ENCODE measurements at places on chromosomes 4 and X.
A peak's percentile ranks its signal among the peaks of the same experiment; 100 is the strongest.

DNA sequence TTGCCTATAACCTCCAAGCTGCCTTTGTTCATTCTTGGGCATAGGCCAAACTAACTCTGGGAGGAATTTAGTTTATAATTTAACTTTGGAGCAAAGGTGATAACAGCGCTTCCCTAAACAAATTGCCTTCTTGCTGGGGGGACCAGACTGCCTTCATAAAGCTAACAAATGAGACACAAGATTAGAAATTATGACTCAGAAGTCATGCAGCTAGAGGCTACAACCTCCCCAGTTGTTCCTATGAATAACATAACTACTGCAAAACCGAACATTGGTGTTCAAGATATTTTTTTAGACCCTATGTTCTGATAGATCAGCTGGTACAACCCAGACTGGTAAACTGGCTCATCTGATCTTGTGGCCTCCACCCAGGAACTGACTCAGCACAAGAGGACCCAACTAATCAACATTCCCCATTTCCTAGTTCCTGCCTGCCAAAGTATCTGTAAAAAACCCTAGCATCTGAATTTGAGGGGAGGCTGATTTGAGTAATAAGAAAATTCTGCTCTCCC lies 22.0 kb upstream of the TMPRSS11B start:
- no peak for DNase-seq

DNA sequence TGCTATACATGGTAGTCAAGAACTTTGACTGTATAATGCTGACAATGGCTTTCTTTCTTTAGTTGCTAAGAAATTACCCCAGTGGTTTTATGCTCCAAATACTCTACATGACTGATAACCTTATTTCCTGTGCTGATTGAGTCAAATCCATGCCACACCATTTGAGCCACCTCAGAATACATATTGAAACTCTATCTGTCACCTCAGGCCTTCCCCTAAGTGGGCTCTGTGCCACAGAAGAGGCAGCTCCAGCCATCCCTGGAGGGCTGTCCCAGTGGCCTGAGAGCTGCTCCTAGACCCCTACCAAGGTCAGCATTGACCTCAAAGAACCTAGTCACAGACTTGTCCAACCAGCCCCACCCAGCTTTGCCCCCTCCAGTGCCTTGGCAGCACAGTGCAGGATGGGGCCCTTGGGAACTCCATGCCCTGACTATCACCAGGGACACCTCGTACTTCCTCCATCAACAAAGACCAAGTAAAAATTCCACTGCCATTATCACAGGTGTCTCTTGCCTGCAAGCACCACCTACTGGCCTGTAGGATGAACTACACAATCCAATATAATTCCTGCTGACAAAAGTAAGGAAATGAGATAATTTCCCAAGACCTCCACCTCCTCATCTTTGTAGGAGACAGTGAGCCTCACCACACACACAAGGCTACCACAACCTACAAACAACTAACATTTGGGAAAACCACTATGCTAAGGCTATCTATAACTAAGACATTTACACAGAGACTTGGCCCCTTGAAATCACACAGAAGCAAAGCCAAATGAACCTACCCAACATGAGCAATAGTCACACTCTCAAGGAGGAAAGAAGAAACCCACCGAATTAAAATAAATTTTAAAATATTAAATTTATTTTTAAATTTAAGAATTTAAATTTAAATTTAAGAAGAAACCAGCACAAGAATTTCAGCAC lies 239.9 kb downstream of the NKX6-1 start:
- DNase-seq, result peak; percentile 31

- peak; percentile 21 for DNase-seq
These were observed 25.3 kb downstream of the FAM241A start for GRCh38 chr4:112170451-112170993.

DNA sequence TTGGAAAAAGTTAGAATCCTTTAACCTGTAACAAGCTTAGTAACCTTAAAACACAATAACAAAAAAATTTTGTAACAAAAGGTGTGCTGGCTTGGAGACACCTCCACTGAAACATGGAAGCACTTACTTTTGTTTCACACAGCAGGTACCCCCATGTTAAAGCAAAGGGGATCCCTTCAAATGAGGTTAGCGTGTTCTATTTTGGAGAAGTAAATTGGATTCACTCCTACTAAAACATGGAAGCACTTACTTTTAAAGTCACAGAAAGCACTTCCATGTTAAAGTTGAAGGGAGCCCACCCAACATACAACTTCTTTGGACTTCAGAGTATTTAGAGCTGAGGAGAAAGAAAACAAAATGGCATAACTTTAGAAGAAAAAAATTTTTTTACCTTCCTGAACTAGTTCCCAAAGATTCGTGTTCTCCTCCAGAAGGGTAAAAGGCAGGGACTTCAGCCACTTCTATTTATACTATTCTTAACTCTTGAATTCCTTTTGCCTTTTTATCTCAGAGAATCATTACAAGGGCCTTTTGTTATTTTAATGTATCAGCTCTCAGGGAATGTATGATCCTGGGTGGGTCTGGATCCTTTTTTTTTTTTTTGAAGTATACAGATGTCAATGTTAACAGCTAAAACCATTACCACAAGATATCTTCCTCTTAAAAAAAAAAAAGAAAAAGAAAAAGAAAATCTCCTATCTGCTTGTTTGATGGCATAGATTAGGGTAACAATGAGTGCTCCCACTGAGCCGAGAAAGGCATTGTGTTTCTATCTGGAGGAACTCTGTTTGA lies 11.5 kb downstream of the LARP7 start:
- DNase-seq, result no peak

DNA sequence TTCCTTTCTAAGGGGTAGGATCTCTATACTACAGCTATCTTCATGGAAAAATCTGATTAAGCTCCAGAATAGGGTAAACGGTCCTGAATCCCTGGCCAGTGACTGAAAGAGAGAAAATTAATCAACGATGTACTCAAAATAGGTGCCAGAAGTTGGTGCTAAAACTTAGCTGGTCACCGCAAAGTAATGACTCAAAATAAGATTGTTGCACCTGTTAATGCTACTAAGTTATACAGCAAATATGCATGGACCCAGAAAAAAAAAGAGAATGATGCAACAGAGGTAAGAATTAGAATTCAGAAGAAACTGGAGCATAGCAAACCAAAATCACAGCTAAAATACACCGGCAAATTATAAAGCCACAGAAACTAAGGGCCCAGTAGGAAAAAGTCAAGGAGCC lies 239.7 kb upstream of the FAM241A start:
- no peak for DNase-seq

- no peak for DNase-seq
These were observed 20.0 kb downstream of the CLCN3 start for GRCh38 chr4:169640261-169640870.

DNA sequence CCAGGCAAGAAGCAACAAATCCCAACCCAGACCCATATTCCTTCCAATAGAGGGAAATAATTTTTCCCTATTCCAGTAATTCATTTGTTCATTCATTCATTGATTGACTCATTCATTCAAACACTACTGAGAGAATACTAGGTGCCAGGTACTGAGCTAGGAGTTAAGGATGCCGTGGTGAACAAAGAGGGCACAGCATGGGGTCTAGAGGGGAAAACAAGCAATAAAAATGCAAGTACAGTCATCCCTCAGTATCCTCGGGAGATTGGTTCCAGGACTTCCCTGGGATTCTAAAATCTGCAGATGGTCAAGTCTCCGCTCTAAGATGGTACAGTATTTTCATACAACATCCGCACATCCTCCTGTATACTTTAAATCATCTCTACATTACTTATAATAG lies 18.7 kb downstream of the RASGEF1B start:
- DNase-seq, result no peak

DNA sequence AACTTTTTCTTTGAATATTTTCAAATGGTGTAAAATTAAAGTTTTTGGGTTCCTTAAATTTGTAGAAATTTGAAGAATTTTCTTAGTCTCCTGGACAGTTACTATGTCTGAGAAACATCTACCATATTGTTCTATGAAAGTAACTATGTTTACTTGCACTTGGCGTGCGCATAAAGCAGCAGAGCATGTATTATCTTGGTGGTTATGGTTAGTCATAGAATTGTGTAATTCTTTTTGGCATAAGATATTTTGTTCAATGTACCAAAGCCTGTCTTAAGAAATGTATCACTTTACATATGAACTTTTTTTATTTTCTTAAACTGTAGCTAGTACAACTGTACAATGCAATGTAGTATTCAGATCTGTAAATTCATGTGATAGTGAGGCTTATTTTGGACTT lies 49.2 kb downstream of the CDS1 start:
- no peak for DNase-seq

- DNase-seq, result peak; percentile 39
These were observed 840 bp upstream of the RPL34 start for GRCh38 chr4:108619372-108620100.

DNA sequence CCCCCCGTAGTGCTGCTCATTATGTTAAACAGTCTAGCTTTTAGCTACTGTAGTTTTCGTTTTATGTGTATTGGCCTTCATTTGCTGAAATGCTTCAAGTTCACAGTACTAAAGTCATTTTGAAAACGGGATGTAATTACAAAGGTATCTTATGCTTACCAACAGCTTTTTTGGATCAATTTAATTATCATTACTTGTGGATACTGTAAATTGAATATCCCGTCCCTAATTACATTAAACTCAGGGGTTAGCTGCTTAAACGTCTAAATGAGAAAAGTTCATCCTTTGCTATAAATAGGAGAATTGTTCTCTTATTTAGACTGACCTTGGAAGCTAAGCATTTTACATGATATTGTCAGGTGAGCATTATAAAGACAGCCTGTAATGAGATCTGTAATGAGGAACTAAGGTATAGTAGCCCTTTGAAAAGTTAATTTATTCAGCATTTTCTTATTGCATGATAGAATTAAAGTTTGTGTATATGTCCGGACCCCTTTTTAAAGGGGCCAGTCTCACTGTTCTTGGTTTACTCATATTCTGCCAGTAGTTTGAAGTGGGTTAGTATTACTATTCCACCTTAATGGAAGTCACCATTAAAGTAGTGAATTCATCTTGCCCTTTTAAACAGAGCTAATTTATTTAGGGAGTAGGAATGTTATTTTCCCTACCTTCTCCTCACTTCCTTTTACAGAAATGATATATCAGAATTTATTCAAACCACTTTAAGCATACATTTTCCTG lies 252.6 kb downstream of the TENM3 start:
- no peak for DNase-seq

GRCh38 chr4:132284910-132285426 lies 864.1 kb upstream of the PCDH10 start:
- no peak for DNase-seq

- no peak for DNase-seq
These were observed 46.1 kb downstream of the C4orf46 start for GRCh38 chr4:158625544-158625943.

DNA sequence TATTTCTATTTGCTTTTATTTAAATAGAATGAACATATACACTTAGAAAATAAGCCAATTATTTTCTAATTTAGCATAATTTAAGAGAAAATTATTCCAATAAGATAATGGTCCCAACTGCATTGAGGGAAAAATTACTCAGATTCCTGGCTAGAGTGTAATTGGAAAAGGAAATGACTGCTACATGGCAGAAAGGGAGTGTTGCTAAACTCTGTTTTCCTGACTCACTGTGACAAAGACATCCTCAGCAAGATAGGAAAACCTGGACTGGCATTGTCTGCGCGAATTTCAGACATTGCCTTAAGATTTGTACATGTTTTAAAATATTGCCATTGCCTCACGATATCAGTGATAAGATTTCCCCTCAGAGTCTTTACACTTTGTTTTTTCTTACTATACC lies 8.2 kb downstream of the TNIP3 start:
- DNase-seq, result no peak

DNA sequence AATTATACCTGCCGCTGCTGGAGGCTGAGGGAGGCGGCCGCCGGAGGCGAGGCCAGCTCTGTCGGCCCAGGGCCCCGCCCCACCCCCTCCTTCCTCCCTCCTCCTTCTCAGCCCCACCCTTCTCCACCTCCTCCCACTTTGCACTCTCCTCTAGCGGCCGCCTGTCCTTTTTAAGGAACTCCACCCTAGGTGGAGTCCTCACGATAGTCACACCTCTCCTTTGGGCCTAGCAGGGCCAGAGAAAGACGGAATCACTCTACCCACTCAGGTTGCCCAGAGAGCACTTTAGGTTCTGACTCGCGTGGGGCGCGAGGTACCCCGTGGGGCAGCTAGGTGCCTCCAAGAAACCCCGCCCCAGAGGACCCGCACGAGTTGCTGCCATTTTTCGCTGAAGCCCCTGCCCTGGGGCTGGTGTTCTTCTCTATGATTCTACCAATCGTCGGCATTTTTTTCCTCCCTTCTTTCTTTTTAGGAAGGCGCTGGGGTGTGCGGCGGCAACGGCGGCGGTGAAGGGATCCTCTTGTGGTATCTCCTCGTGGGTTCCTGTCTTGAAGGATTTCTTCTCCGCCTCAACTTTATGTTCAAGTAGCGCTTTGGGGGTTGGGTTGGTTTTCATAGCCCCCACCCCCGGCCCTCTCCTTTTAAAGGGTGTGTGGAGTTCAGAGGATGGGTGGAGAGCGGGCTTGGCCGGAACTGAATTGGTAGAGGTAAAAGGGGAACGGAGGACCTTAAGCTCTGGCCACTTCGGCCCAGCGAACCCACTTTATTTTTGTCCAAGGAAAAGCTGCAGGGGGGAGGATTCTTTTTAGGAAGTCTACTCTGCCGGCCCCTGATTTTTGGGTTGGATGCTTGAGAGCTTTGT lies at the start of gene KLF8:
KLF8 (plus strand) TSS at position 136 of the 862 bp plus-strand sequence. CDS start 979 bp downstream, outside the sequence.
- no peak for DNase-seq

GRCh38 chr4:7384929-7385890 lies 49.5 kb downstream of the PSAPL1 start:
- no peak for DNase-seq

DNA sequence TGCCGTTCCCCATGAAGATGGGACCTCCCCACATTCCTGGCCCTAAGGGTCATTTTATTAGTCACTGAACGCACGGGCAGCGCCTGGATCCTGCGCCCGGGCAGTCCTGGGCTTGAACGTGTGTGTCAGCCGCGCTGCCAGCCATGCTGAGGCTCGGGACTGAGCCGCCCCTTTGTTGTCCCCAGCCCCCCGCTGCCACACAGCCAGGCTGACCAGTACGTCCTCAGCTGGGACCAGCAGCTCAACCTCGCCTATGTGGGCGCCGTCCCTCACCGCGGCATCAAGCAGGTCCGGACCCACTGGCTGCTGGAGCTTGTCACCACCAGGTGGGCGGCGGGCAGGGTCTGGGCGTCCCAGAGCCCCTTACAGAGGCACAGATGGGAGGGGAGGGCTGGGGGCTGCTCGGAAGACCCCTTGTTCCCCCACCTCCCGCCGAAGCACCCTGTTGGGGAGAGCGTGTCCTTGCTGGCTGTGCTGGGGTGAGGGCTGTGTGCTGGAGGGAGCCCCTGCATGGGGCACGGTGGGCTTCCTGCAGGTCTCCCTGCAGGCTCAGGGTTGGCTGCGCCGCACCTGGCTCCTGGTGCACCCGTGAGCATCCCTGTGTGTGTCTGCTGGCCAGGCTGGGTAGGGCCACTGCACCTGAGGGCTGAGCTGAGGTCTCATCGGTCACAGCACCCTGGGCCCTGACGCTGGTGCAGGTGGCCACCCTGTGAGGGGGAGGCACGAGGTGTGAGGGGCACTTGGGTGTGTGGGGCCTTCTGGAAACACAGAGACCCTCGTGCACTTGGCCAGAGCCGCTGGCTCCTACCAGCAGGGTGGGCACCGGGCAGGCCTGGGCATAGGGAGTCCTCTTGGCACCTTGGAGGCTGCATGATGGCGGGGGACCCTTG lies 1.0 kb downstream of the IDUA start:
- no peak for DNase-seq
